ENCODE measurements at places on chromosomes 5 and 9.

GRCh38 chr5:176816791-176817347, 6.5 kb downstream of the UNC5A start:
- DNase-seq: no peak

DNA sequence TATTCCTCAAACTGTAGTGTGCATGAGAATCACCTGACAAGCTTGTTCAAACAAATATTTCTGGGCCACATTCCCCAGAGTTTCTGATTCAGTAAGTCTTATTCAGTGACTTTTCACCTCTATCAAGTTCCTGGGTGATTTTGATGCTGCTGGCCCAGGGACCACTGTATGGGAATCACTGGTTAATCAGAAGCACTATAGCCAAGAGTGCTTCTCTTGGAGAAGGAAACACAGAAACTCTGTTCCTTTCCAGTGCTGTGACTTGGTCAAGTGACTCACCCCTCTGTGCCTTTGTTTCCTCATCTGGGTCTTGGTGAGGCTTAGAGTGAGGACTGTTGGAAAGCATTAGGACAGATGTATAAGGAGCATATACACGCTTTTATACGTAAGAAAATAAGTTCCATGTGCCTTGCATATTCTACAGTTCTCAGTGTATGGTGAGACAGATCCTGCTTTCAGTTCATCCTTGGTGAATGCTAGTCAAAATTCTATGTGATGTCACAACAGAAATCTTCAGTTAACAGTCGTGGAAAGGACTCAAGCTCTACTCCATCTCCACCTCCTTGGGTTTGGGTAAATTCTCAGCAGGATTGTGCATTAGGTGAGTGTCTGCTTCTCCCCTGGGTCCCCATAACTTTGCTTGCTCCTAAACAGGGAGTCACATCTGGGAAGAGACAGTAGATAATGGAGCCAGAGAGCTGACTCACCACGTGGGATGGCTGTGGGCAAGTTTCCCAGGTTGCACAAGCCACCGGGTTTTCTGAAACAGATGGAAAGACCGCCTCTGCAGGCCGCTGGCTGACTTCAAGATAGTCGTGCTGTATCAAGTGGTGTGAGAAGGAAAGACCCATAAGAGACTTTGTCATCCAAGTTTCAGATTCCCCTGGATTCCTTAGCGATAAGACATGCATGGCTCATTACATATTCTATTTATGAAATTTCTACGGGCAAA, 117.0 kb downstream of the NXNL2 start:
- DNase-seq: no peak

DNA sequence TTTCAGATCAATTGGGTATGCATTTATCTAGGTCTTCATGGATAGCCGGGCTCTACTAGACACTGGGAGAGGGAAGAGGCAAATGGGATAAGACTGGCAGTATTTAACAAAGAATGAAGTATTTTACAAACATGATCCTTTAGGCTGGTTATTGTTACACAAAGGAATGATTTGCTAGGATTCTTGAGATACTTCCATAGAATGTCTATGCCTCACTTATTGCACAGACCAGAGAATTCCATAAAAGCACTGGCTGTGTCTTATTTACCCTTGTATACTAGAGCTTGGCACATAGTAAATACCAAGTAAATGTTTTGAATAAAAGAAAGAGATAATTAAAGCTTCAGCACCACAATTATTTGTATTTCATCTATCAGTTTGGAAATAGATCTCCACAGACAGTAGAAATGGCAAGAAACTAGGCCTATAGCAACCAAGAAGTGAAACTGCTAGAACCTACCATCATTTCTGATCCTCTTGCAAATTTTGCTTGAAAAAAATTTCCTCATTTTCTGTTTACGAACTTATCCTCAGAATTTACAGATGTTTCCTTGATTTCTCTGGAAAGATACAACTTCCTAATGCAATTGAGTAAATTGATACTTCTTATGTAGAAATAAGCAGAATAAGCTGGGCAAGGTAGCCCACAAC, 3.8 kb downstream of the PDCD1LG2 start:
- DNase-seq: no peak

- no peak for DNase-seq
Measured at GRCh38 chr9:135098400-135099105, 11.1 kb downstream of the OLFM1 start.

- DNase-seq: no peak
Measured at GRCh38 chr5:43639566-43639965, 36.6 kb downstream of the NNT start.
